ENCODE measurements at places on chromosomes 11 and 22. TPM values are rescaled to one million over a fixed set of nuclear protein-coding genes. Genes with fewer than 3 reads are reported as not detected.
A peak's percentile ranks its signal among the peaks of the same experiment; 100 is the strongest.

DNA sequence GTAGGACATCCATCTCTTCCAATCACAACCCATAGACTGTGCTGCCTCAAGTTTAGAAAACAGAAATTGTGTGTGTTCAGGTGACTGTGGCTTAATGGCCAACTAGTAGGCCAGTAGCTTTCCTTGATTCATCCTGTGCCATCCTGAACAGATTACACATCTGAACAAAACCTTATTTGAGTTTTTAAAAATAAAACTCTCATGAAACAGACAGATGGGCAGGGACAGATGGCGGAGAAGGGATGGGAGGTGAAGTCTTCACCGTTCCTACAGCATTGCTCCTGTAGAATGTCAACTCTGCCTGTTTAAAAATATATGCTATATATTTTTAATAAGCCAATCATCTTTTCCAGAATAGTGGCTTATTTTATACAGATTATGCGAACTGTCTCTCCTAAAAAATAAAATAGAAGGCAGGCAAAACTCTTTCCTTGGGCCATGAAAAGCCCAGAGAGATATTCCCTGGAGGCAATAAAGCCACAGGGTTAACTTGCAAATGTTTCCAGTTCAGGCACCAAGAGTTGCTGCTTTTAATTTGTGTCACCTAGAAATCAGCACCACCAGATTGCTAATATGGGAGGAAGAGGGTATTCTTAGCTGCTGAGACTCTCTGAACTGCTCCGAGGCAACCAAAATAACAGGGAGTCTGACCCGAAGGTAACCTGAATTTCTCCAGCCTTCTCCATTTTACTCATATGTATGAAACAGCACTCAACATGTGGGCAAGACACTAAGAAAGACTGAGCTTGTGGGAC, 861.2 kb downstream of the OPCML start:
- DNase-seq = no peak

DNA sequence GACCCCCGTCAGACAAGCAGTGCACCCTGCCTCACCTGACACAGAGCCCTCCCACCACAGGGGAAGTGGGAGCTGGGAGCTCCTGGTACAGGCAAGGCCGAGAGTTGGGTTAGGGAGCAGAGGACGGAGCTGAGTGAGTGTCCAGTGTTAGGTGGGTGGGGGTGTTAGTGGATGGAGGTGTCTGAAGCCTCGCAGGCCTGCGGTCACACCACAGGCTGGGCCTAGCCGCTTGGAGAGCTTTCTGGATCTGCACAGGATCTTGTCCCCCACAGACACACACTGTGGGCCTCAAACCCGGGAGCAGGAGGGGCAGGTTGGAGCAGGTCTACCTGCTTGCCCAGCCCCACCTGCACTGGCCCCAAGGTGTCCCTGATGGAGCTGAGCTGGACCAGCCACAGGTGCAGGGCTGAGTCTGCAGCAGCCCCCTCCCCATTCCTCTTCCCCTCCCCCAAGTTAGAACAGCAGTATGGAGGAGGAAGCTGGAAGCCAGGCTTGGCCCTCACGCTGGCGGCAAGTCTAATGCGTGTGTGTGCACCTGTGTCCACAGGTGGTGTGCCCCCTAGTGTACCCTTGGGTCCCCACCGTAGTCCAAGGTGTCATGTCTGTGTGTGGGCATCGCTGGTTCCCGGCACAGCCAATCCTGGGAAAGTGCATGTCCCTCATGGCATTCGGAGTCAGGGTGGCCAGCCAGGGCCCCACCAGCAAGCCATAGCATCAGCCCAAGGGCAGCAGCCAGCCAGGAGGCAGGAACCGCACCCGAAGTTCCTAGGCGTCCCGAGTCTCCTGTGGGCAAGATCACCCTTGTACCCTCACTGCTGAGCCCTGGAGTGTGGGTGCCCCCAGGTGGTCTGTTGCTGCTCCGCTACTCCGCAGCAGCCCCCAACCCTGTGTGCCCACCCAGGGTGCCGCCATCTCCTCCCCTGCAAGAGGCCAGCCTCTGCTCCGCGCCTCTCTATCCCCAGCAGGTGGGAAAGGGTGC, 2.0 kb upstream of the GATD1 start:
- DNase-seq = no peak

- DNase-seq = no peak
Observed at GRCh38 chr11:29211202-29211601, 805.6 kb downstream of the KCNA4 start.

DNA sequence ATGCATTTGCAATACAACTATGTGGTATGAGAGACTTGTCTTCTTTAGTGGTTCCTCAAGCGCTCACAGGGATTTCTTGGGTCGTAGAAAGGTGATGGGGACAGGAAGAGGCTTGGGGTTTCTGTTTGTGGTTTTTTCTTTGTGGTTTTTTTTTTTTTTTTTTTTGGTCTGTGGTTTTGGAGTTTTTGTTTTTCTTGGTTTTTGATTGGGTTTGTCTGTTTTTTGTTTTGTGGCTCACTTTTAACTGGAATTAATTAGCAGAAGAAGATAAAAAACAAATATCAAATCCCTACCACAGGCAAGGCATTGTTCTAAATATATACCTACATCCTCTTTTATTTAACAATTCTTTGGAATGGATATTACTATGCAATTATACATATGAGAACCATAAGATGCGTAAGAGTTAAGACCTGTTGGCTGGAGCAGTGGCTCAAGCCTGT, 5.5 kb downstream of the TTC28 start:
- no peak for DNase-seq

DNA sequence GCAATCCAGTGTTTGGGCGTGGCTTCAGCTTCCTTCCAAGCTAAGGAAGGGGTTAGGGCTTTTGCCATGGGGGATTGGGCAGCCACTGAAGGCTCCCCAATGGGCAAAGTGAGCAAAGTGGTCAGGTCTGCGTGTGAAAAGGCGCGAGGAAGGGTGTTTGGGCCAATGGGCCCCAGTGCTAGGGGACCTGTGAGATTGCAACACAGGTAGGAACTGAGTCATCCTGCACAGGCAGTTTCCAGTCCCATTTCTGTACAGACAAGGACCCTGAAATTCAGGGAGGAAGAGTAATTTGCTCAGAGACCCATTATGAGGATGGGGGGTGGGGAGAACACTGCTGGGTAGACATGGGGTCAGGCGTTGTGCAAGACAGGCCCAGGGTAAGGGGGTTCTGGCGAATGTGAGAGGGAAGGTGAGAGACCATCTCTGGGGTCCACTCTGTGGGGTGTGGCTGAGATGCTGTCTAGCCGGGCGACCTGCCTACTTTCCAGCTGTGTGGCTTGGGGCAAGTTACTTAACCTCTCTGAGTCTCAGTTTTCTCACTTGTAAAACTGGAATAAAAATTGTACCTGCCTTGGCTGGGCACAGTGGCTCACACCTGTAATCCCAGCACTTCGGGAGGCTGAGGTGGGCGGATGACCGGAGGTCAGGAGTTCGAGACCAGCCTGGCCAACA, 7.3 kb downstream of the CCDC88B start:
- DNase-seq = no peak

- DNase-seq = no peak
Observed at GRCh38 chr11:83036701-83037100, 35.0 kb downstream of the RAB30 start.

DNA sequence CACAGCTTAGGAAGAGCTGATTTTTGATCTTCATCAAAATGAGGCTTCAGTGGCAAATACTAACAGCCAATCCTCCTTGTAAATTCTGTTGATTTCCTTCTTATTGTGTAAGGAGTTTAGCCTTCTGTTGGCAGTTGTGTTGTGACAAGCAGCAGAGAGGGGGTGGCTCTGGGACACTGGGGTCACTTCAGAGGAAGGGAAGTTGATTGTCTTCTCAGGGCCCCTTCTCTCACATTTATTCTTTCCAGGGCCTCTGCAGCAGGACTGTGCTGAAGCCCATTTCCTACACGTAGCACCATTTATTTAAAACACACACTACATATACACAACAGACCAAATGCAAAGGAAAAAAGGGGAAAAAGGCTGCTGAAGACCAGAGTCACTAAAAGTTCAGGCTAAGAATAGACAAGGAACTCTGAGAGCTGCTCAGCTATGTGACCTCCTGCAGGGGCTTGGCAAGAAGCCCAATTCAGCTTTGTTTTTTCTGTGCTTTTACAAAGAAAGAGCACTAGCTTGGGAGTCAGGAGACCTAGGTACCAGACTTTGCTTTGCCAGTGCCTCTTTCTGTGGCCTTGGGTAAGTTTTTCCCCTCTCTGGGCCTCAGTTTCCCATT, 28.3 kb upstream of the UPB1 start:
- no peak for DNase-seq

- DNase-seq = no peak
Observed at GRCh38 chr22:44407171-44407986, 90.7 kb downstream of the RTL6 start.

DNA sequence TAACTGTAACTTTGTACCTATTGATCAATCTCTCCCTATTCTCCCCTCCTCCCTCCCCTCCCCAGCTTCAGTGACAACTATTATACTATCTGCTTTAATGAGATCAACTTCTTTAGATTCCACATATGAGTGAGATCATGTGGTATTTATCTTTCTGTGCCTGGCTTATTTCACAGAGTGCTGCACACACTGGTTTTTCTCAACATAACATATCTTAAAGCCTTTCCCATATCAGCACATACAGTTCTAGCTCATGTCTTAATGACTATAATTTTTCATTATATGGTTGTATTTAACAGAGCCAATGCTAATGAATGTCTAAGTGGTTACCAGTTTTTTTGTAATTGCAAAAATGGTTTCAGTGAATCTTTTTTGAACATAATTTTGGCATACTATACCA, 340.3 kb upstream of the DDI1 start:
- DNase-seq = no peak

The PARVA gene
- 18.1 TPM for total RNA-seq

DNA sequence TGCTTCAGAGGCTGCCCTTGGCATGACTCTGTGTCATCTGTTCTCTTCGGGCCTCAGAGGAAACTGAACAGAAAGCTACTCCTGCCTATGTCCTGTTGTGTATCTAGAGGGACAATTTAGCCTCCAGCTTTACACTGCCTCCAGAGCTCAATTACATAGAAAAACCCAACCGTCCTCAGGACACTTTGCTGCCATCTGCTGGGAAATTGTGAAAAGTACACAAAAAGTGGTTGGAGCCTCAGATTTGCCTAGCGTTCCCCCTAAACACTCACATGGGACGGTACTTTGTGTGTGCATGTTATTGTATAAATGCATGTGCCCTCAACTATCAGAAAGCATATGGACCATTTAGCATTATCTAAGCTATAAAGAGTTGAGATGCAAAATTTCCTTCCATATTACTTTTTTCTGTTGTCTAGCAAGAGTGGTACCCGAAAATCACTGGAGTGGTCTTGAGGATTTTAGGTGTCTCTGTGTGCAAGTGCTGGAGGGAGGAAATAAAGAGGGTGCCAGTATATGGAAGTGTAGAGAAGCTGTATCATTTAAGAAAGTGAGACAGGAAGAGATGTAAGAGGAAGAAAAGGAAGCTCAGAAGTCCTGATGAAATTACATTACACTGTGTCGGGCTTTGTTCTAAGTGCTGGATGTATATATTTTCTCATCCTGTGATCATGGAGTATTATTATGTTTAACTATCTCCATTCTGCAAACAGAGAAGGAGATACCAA, 8.7 kb upstream of the MS4A4E start:
- peak; percentile 39 for DNase-seq

The F2 gene
- total RNA-seq = not detected

GRCh38 chr11:94010136-94010535, 11.0 kb upstream of the HEPHL1 start:
- no peak for DNase-seq

DNA sequence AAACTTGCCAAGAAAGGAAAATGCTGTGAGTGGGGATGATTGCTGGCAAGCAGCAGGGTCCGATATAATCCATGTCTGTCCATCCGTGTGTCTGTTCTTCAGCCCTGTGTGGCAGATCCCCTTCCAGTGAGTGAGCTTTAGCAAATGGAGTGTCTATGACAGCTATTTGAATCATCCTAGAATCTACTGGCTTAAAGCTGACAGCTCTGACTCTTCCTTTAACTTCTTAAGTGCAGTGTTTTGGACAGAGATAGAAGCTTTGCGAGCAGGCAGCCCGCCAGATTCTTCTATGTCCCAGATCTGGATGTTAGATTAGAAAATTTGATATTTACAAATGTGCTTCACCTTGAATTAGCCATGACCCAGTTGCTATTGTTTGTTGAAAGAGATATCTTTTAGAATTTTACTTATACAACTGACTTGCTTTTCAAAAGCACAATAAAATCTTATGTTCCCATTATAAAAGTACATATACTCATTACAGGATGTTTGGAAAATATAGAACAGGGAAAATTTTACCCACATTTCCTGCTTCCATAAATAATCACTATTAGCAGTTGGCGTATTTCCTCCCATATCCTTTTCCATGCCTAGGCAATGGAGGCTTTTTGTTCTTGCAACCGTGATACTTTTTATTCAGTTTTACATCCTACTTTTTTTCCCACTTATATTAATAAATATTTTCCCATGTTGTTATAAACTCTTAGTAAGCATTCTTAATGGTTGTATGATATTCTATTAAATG, 124.5 kb downstream of the COMMD9 start:
- no peak for DNase-seq

GRCh38 chr11:29306527-29306926, 710.3 kb downstream of the KCNA4 start:
- DNase-seq = no peak

DNA sequence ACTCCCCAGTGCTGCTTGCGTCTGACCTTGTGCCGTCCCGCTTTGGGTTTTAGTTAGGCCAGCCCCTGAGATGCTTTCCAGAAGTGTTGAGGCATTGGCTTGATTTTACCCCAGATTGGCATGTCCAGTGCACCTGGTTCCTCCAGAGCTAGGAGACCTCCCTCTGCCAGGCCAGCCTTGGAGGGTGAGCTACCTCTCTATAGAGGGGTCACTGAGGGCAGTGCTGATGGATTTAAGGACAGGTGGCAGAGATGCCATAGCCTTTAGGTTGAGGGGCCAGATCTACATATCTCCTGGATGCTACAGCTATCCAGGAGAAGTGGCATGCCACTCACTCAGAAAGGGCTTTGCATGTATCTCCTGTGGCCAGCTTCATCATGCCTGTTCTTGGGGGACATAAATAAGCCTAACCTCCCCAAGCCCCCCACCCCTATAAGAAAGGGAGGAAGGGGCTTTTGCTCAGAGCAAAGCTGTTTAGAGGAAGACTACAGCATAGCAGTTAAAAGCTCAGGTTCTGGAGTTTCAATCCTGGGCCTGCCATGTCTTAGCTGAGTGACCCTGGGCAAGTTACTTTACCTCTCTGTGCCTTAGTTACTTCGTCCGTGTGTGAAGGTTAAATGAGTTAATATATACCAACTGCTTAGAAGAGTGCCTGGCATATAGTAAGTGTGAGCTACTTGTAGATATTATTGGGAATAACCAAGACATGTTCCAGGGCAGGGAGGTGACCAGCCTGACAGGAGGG, 6.4 kb downstream of the UBE2L3 start:
- DNase-seq = no peak

DNA sequence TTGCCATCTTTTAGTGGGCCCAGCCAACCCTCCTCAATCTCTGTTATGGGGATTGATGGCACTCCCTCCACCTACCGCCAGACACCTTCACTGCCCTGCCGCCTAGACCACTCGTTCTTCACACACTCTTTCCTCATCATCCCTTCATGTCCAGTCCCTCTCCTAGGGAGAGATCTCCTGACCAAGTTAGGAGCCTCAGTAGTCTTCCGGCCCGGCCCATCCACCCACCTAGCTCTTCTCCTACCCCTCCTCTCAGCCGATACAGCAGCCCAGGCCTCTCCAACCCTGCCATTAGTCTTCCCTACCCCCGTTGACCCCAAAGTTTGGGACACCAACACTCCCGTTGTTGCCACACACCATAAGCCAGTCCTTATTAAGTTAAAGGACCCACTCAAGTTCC, 11.0 kb upstream of the OR56A3 start:
- DNase-seq = no peak

GRCh38 chr11:111718436-111718835, 47.8 kb downstream of the PPP2R1B start:
- no peak for DNase-seq

The FJX1 gene
- 14.4 TPM for total RNA-seq

GRCh38 chr11:16292167-16292859, 64.0 kb downstream of the SOX6 start:
- DNase-seq = no peak
